ENCODE measurements at places on chromosomes 2 and 18.

DNA sequence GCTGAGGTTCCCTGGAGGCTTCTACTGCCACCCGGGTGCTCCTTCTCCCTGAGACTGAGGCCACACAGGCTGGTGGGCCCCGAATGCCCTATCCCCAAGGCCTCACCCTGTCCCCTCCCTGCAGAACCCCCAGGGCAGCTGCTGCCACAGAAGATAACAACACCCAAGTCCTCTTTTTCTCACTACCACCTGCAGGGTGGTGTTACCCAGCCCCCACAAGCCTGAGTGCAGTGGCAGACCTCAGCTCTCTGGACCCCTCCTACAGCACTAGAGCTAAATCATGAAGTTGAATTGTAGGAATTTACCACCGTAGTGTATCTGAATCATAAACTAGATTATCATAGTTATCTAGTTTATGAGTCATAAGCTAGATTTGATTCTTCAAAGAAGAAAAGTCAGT is 7.3 kb upstream of the CENPA start:
- no peak for DNase-seq

DNA sequence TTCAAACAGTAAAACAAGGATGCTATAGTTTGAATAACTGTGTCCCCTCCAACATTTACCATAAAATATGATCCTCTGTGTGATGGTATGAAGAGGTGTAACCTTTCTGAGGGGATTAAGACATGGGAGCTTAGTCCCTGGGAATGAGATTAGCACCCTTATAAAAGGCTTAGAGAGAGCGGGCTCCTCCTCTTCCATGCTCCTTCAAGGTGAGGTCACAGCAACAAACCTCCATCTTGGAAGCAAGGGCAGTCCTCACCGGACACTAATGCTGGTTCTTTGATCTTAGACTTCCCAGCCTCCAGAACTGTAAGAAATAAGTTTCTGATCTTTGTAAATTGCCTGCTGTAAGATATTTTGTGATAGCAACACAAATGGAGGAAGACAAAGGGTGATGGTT is 700.3 kb downstream of the TMEM182 start:
- no peak for DNase-seq

DNA sequence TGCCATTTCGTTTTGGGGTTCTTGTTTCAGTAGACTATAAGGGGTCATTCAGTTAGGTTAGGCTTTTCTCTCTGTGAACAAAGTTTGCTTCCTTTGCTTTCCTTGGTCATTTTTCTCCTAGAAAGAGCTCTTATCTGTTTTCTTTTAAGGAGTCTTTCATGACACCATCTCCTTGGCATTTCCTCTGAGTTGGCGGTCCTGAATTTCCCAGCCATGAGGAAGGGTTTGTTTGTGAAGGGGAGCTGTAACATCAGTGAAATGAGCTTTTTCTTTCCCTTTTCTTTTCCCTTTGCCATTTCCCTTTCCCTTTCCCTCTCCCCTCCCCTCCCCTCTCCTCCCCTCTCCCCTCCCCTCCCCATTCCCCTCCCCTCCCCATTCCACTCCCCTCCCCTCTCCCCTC is 61.7 kb downstream of the MAP4K4 start:
- peak; percentile 87 for DNase-seq

DNA sequence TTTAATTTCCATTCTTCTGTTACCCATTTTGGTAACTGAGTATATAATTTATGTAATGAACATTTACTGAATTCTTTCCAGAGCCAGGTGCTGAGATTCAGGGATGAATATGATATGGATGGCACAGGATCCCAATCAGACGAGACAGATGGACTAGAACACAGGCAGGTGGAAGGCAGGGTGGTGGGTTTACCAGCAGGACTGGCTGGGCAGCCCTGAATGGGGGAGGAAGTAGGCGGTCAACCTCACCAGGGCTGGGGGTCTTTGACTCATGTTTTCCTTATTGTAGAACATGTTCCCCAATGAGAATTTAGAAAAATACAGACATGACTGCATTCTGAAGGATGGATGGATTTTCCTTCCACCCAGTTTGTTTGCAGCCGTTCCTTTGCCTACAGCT is 80.3 kb downstream of the CIB4 start:
- DNase-seq, result no peak

GRCh38 chr2:101442667-101443061 is 32.2 kb downstream of the RFX8 start:
- DNase-seq, result no peak

DNA sequence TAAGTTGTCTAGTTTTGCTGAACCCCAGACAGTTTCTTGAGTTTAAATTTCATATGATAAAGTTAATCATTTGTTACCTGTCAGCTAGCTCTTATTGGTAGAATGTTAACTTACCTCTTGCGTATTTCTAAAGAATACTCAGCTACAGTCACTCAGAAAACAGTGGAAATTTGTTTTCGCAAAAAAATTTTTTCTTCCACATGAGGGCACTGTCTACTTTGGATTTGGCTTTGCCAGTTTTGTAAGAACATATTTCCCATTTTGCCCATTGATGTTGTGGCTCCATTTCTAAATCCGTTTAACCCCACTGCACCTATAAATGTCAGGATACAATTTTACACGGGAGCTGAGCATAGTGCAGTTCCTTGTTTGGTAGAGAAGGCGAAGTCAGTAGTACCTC is 19.1 kb upstream of the GCFC2 start:
- DNase-seq, result no peak

DNA sequence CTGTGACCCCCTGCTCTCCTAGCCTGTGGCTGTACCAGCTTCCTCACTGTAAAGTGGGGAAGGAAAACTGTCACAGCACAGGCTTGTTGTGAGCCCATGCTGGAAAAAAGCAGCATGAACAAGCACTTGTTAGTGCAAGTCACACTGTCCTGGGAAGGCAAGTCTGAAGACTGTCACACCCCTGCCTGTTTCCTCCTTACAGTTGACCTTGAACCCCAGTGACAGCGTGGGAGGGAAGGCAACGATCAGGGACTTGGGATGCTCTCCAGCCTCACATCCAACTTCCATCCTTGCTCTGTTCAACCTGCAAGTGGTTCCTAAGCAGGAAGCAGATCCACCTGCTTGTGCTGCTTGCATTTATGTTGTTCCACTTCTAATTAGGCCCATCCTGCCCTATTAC is 311.3 kb upstream of the KLHL29 start:
- no peak for DNase-seq

DNA sequence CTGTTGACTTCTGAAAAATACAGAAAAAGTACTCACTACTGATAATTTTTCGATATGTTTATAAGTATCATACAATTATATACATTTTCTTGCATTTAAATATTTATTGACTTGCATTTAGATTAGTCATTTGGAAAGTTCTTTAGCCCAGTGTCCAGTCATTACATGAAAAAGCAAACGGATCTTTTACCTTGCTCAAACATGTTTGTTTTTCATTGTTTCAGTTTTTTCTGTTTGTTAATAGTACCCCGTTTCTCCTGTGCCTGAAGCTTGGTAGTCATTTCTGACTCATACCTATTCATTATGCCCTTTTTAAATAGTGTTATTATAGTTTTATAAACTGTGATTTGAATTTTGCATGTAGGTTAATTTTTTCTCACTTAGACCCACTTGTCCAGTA is 28.1 kb downstream of the CEP192 start:
- DNase-seq, result no peak

GRCh38 chr2:157838442-157839161 is 37.5 kb downstream of the ACVR1 start:
- DNase-seq, result peak; percentile 45

DNA sequence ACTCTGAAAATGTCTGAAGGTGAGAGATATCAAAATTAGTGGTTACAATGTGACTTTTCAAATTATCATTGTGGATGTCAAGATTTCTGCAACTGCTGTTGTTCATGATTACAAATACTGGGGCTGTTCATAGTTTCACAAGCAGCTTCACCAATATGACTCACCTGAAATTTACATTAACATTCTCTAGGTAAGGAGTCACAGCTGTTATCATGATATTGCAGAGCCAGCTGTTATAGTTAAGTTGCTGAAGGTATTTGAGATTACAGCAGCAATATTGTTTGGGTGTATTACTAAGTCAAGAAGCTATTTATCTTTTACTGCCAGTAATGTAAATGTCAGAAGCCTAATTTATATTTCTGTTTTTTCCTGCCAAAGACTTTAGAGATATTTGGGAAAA is 140.0 kb downstream of the MC4R start:
- peak; percentile 4 for DNase-seq

GRCh38 chr2:133503323-133503722 is 64.9 kb downstream of the NCKAP5 start:
- no peak for DNase-seq

DNA sequence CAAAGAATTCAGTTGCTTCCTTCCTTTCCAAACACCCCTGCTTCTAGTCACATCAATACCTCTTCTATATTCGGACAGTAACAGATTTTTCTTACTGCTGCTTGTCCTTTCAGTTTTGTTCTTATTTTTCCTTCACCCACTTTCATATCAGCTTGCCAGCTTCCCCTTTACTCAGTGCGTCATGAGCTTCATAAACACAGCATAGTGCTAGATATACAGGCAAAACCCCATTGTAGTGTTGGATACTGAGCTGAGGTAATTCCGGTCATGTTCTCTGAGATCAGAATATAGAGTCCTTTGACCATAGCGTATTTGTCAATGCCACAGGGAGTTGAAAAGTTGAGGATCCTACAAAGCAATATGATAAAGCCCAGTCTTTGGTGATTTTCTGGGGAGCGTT is 2.4 kb downstream of the FARP2 start:
- no peak for DNase-seq

GRCh38 chr2:80874374-80874773 is 569.8 kb upstream of the LRRTM1 start:
- DNase-seq, result no peak

DNA sequence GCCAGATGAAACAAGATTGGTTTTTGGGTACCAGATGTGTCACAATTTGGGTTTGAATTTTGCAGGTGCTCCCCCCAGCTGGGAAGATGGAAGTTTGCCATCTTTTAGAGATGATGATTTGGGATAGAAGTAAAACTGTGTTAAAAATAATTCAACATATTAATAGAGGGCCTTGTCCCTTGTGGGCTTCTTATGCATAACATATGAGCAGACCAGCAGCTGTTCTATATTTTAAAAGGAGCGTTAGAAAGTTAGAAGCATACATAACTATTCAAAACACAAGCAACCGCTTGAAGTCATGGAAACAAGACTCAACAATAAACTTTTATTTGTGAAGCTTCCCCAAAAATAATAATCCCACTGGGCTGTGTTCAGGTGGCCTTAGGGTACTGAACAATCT is 62.8 kb downstream of the EFEMP1 start:
- DNase-seq, result no peak

DNA sequence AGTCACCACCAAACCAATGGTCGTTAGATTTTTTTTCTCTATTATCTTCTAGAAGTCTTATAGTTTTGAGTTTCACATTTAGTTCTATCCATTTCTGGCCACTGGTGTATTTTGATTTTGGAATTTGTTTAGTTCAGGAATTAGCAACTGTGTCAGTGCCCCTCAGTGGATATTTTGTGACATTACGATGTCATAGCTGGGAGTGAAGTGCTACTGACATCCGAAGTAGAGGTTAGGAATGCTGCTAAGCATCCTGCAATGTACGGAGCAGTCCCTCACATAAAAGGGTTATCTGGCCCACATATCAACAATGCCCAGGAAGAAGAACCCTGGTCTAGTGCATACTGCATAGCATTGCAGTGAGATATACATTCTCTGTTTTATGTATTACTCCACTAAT is 157.4 kb upstream of the RGPD4 start:
- no peak for DNase-seq

DNA sequence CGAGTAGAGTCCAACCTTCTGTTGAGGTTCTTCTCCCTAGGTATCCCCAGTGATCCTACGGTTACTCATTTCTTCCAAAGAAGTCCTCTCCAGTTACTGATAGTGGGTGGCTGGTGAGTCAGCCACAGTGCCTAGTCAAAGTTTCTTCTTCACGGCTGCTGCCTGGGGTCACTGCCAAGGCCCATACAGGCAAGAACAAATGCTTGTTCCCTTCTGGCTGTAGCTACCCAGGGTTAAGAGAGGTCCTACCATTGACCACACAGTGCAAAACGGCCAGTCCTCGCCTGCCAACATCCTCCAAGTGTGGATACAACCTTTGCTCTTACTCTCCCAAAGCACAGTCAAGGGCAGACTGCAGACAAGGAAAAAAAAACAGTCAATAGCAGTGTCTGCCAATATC is 2.9 kb upstream of the PTPN4 start:
- no peak for DNase-seq

DNA sequence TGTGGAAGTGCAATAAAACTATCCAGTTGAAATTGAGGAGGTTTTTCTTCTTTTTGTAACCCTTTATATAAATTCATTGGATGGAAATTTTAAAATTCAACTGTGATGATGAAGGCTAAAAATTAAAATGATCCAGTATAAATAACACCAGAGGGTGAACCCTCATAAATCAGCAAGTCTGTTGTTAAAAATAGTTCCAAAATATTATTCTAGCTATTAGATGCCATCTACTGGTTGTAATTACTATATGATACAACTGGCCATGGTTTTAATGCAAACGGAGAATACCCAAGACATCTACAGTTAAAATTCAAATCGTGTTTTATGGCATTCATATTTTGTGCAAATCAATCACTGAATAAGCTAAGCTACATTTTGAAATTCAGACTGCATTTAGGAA is 53.8 kb downstream of the TMEM200C start:
- DNase-seq, result no peak

- no peak for DNase-seq
These were observed 56.1 kb downstream of the HS6ST1 start for GRCh38 chr2:128262315-128263253.

- no peak for DNase-seq
These were observed 552.9 kb upstream of the LRATD1 start for GRCh38 chr2:14079576-14079975.

GRCh38 chr2:163171786-163172530 is 333.4 kb upstream of the KCNH7 start:
- no peak for DNase-seq

DNA sequence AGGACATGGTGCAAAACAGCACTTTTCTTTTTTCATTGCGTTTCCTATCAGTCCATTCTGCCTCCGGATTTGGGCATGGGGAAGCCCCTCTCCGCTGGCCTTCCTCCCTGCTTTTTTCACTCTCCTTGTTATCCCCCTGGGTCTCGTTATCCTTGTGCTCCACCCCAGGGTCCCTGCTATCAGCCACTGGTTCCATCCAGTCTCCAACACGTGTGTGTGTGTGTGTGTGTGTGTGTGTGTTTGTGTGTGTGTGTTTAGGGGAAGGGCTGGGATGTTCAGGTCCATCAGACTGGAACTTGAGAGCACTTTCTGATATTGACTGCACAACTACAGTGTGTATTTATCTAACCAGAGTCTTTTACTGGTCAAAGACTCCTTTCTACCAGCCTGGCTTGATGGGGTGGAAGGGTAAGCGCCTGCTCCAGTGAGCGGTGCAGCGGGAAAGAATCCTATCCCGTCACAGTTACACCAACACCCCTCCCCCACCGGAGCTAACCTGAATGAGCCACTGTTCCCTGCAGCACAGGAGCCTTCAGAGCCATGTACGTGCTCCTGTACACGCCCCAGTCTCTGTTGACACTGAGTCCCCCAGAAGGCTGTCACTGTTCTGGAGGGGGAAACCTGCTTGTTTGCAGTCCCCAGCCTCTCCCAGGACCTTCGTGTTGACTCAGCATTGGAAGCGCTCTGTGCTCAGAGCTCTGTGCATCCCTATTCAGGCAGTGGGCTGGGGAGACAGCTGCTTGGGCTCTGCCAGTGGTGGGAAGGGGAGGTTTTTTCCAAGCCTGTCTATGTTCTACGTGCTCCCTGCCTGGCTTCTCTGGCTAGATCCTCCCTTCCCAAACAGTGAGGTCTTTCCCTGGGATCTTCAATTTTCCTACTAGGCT is 4.6 kb downstream of the INHA start:
- no peak for DNase-seq

GRCh38 chr2:149645391-149645790 is 57.8 kb upstream of the MMADHC start:
- no peak for DNase-seq

GRCh38 chr2:68907920-68908253 is 36.7 kb upstream of the BMP10 start:
- DNase-seq, result no peak

Measured in fibroblast of skin of left biceps (primary cell).